ENCODE measurements at places on chromosomes 1 and 21.

DNA sequence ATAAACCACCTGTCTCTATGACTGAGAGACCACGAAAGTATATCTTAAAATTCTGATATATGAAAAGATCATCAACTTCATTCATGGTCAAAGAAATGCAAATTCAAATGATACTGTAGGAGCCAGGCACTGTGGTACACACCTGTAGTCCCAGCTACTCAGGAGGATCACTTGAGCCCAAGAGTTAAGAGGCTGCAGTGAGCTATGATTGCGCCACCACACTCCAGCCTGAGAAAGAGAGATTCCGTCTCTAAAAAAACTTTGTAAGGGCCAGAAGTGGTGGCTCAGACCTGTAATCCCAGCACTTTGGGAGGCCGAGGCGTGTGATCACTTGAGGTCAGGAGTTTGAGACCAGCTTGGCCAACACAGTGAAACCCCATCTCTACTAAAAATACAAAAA, 17.0 kb downstream of the RERE start:
- no peak for DNase-seq

GRCh38 chr1:84769636-84770035, 79.4 kb upstream of the SSX2IP start:
- no peak for DNase-seq

DNA sequence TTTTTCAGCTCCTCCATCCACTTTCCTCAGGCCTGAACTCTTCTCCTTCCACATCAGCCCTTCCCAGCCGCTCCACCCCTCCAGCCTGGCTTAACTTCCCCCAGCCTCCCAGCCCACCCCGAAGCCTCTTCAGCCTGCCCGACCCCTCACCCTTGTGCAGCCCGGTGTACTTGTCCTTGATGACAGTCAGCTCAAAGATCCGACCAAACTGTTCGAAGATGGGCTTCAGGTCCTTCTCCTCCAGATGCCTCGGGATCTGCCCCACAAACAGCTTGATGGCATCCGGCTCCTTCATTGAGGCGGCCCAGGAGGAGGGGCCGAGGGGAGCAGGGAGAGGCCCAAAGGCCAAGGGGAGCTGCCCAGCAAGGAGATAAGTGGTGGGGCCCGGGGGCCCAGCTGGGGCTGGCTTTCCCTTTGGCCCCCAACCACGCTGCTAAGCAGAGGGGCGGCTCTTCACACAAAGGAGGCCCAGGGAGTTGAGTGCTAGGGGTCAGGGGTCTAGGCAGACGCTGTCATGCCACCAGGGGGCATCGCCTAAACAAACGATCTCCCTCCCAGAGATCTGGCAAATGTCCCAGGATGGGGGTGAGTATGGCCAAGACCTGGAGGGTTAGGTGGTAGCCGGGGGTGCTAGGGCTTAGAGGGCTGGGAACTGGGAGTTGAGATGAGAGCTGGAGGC, 738 bp downstream of the CELF3 start:
- no peak for DNase-seq

- no peak for DNase-seq
These were observed 150.2 kb downstream of the GRIK3 start for GRCh38 chr1:36884029-36884701.

DNA sequence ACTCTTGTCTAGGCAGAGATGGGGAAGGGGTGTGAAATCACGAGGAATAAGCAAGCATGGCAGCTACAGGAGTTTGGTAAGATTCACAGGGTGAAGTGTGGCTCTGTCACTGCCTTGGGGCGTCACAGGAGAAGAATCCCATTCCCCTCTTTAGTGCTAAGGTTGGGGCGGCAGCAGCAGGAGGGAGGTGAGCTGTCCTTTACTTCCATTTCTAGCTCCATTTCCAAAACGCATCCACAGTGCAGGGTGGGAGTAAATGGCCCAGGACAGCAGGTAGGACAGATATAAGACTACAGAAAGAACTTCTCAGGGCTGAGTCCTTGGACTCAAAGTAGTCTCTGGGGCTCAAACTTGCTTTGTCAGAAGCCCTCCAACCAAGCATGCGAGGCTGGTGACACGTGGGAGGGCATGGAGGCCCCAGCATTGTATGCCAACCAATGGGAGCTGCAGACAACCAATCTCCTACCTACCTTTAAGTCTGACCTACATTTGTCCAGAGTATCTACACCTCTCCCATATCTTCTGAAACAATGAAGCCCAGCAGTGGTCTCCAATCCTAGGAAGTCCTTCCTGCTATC, 8.5 kb downstream of the MEF2D start:
- DNase-seq, result no peak

DNA sequence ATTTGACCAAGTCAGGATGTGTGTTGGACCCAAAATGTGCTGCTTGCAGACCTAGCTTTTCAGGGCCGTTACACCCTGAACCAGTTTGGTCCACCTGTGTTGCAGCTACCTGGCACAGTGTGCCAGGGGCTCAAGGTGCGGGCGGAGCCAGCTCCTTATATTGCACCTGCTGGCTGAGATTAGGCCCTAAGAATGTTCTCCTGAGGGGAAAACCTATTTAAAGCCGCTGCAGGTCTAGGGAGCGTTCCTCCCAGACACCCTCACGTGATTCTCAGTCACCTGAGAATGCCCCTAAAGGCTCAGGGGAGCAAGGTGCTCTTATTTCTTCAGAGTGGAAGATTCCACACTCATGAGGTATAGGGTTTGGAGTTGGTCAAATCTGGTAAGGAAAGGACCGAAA, 12.0 kb downstream of the GSTM3 start:
- no peak for DNase-seq

DNA sequence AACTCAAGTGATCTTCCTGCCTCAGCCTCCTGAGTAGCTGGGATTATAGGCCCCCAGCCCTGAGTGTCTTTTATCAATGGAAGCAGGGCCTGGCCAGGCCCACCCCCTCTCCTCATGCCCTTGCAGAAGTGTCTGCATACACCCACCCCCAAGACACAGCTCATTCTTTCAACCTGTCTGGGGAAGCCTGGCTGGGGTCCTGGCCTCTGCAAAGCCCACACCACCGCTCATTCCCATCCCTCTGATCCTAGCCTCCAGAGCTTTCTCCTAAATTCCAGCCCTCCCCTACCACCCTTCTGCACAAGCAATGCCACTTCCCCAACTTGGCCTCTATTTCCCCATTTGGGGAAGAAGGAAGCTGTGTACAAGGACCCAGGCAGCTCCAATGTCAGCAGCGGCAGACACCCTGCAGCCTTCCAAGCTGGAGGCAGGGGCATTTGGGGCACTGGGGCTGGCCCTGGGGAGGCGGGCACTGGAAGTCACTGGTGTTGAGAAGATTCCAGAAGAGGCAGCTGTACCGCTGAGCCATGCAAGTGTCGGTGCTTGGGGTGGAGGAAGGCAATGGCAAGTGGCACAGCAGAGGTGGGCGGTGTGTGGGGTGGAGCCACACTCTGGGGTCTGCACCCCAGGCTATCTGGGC, 33.7 kb upstream of the ARF1 start:
- DNase-seq, result no peak
